Left lung (tissue), 14 donors: ENCODE measurements at places on chromosomes 7 and 10.

- H3K27ac ChIP-seq, result no peak overlapping the region
- H3K36me3 ChIP-seq, result no peaks in the 10 kb centered on the region
- no peak for DNase-seq
- H3K4me1 ChIP-seq, result peaks cover 24% of the 10 kb centered on the region
- no peaks in the 10 kb centered on the region for H3K27me3 ChIP-seq
Measured at GRCh38 chr10:113019096-113019495, 69.0 kb downstream of the TCF7L2 start.

DNA sequence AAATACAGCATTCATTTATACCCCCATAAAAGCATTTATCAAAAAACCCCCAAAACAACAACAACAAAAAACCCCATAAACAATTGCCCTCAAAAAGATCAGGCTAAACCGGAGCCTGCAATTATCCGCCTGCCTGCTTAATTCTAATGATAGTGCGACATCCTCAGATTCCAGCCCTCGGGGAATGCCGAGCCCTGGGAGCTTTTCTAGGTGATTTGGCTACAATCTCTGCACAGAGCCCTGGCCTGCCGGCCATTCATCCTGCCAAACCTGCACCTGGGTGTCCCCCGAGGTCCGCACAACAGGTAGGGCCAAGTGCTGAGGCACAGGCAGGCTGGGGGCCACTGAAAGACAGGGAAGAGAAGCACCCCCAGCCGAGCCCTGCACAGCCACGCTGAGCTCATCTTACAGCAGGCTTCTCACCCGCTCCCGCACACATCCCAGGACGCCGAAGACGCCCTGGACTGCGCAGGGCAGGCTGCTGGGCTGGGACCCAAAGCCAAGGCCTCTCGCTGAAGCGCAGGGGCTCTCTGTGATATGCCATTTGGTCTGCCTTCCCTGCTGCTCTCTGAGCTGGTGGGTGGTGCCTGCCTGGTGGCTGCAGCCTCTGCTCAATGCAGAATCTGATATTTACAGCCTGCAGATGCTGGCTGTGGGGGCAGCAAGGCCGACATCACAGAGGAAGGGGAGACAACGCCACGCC lies 57.5 kb downstream of the CAMK2B start:
- no peaks in the 10 kb centered on the region for H3K36me3 ChIP-seq
- H3K4me3 ChIP-seq, result no peak overlapping the region
- no peak overlapping the region for H3K27ac ChIP-seq
- peaks cover 40% of the 10 kb centered on the region for H3K27me3 ChIP-seq
- DNase-seq, result no peak
- no peaks in the 10 kb centered on the region for H3K4me1 ChIP-seq

GRCh38 chr7:50832744-50833143 lies 50.0 kb upstream of the GRB10 start:
- no peak for DNase-seq
- no peaks in the 10 kb centered on the region for H3K36me3 ChIP-seq
- no peaks in the 10 kb centered on the region for H3K4me1 ChIP-seq
- no peak overlapping the region for H3K4me3 ChIP-seq
- H3K27me3 ChIP-seq, result no peaks in the 10 kb centered on the region

DNA sequence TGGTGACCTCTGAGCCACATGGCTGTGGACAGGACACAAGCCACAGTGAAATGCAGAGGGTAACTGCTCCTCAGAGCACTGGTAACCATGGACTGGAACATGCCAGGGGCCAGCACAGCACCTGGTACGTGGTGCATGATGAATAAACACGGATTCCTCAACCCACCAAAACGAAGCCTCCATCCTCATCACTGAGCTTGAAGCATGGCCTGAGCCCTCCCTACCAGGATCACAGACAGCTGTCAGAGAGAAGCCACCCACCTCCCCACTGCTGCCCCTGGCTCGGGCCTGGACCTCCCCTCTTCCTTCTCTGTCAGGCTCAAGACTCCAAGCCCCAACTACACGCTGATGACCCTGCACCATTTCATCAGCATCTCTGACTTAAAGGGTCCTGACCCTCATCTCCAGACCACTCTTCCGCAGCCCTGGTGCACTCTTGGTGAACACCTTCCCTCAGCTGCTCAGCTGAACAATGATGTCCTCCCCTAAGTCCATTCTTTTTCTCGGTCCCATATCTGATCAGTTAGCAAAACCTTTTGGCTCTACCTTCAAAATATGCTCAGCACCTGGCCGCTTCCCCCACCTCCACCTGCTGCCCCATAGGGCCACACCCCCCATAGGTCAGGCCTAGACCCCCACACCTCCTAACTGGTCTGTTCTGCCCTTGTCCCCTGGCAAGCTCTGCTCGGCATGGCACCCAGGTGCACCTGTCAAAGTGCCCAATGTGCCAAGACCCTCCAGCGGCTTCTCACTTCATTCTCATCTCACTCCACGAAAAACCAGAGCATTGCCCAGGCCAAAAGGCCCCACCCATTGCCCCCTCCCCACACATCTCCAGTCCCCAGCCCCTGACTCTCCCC lies 141.1 kb downstream of the MAPK8 start:
- H3K36me3 ChIP-seq, result no peaks in the 10 kb centered on the region
- no peak overlapping the region for H3K27ac ChIP-seq
- H3K4me3 ChIP-seq, result no peak overlapping the region
- DNase-seq, result no peak
- H3K4me1 ChIP-seq, result no peaks in the 10 kb centered on the region

DNA sequence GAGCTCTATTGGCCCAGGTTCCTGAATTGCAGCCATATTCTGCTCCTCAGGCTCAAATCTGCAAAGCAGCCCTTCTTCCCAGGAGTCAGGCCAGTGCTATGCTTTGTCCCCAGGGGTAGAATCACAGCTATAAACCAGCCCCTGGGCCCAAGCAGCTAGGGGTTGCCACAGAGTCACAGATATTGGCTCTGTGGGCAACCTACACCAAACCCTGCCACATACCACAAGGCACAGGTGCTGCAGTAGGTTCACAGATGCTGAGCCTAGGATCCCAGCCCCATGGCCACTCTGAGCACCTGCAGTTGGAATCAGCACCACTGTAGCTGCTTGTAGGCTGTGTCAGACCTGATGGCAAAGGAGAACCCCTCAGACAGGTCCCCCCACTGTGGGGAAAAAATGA lies 43.1 kb upstream of the CAMK2B start:
- no peak overlapping the region for H3K27ac ChIP-seq
- H3K4me3 ChIP-seq, result no peak overlapping the region
- no peaks in the 10 kb centered on the region for H3K4me1 ChIP-seq
- no peaks in the 10 kb centered on the region for H3K36me3 ChIP-seq

GRCh38 chr10:43211030-43211429 lies 55.8 kb downstream of the RASGEF1A start:
- no peak for DNase-seq
- no peaks in the 10 kb centered on the region for H3K36me3 ChIP-seq

DNA sequence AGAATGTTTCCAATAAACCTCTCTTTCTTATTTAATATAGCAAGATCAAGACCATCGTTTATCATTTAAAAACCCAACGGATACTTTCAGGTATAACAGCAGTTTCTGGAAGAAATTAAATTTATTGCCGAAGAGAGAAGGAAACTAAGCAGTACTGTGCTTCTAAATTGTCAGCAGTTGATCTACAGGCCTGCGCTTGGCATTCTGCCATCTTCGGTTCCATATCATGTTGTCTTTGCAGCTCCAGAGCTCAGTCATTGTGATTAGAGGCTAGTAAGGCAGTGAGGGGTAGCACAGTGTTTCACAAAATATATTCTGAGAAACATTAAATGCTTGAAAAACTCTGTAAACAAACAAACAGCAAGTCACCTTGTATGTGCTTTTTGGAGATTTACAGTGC lies 301.3 kb downstream of the REEP3 start:
- H3K27me3 ChIP-seq, result no peaks in the 10 kb centered on the region
- H3K36me3 ChIP-seq, result no peaks in the 10 kb centered on the region
- DNase-seq, result no peak
- no peak overlapping the region for H3K4me3 ChIP-seq
